ENCODE measurements at places on chromosomes 12 and 14.

GRCh38 chr12:81245907-81246570, 168.2 kb downstream of the ACSS3 start:
- DNase-seq = no peak

DNA sequence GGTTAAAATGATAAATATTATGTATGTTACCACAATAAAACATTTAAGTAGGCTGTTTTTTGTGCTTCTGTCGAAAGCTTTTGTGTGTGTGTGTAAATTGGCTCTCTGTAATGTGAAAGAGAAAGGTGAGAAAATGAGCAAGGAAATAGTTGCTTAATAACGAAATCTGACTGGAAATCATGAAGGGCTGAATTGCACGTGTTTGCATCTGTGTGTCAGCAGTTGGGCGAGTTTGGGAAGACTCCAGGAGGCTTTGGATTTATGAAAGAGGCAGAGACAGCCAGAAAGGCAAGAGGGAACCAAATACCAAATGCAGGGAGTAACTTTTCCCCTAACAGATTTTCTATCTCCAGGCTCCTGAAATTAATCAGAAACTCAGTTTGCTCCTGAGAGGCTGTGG, 47.2 kb upstream of the PLEKHG3 start:
- DNase-seq = no peak

GRCh38 chr14:71119075-71119474, 211.8 kb downstream of the PCNX1 start:
- no peak for DNase-seq

DNA sequence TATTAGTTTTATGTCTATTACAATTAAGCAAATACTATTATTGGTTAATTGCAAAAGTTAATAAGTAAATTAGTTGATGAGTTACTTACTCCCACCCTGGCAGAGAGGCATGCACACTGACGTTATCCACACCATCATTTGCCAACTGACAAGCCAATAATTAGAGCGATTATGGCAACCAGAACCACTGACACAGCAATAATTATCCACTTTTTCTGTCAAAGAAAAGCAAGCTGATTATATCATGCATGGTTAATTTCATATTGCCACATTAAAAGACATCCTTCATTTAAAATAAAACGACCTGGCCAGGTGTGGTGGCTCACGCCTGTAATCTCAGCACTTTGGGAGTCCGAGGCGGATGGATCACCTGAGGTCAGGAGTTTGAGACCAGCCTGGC, 43.1 kb downstream of the STX2 start:
- no peak for DNase-seq

- DNase-seq = no peak
Observed at GRCh38 chr12:50922820-50923219, 29.5 kb upstream of the HIGD1C start.

DNA sequence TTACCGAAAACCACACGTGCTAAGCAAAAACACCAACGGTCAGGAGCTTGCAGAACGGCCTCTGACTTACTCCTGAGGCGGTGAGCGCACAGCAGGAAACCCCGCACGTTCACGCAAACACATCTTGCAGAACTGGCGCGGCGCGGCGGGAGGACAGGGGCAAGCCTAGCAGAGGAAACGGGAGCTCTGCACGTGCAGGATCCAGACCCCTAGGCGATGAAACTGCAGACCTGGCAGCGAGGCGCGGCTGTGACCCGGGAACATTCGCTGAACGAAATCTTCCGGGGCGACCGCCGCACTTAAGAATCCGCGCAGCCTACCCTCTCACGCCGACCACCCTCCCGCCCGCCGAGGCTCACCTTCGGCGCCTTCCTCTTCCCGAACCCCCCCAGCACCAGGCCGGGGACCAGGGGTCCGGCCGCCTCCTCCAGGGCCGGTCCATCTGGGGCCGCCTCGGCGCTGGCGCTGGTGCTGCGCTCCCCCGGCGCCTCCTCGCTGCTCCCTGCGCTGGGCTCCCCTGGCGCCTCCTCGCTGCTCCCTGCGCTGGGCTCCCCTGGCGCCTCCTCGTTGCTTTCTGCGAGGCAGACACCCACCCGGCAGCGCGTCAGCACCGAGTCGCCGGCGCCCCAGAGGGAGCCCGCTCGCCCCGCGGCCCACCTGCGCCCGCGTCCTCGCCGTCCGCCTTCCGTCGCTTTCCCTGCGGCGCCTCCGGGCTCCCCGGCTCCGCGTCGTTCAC, 615 bp downstream of the DDX51 start:
- no peak for DNase-seq

- no peak for DNase-seq
Observed at GRCh38 chr12:3420693-3421092, 70.3 kb upstream of the PRMT8 start.

DNA sequence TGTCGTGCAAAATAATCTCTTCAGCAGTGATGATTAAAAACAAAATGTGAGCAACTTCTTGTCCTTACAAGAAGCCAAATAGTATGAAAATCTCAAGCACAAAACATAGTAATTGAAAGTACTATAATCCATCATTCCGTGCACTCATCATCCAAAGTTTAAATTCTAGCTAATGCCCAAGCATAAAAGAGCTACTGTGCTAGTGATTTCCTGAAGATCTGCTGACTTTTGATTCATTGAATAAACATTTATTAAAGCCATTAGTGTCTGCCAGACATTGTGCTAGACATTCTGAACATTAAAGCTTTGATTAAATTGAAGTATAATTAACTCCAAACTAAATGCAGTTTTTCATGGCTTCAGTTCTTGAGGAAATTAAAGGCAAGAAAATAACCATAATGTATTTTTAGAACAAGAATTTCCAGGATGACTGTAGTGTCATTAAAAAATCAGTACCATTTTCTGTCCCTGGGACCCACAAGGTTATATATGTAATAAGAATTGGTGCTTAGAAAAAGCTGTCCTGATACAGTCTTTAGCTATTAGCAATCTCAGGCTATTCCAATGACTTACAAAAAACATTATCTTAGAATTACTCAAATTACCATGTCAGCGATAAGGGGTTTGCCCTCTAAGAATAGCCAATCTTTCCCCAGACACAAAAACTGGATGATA, 71.7 kb downstream of the CMAS start:
- DNase-seq = no peak
